CD4-positive, alpha-beta T cell treated with Interleukin-12 subunit alpha and Interleukin-12 subunit beta, for 1 hour (primary cell): ENCODE measurements at places on chromosomes 1 and 21.

- DNase-seq: no peak
Measured at GRCh38 chr1:114274621-114275317, 121.1 kb upstream of the SYT6 start.

DNA sequence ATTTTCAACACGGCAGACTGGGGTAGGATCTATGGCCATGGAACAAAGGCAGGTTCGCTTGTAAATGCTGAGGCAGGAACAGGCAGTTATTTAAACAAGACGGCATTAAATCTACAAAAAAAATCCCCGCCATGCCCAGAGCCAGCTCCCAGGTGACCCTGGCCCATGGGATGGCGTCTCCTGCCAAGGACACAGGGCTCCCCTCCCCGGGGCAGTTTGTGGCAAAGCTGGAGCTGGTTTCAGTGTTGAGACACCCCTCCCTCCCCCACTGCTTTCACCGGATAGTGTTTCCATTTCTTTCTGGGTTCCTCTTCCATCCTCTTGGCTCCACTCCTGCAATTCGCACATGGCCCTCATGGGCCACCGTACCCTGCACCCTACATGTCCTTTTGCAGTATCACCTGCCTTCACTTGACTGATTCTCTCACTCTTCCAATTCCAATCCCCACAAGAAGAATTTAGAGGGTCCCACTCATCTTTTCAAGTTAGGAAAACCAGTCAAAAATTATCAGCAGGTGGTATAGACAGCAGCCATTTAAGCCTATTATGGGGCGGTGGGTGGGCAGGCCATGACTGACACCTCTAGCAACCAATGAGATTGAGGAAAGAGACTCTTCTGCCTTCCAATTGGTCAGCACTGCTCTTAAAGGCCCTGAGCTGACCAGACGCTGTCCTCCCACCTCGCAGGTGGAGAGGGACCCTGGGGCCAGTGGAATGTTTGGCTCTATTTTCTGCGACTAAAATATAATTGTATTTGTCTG is 52.0 kb downstream of the OLIG1 start:
- DNase-seq: peak; percentile 13

- no peak for DNase-seq
Measured at GRCh38 chr21:30193201-30193600, 22.7 kb downstream of the CLDN8 start.

GRCh38 chr1:3902571-3903091 is 2.6 kb upstream of the C1orf174 start:
- peak; percentile 29 for DNase-seq

GRCh38 chr1:91545506-91546300 is 45.1 kb downstream of the CDC7 start:
- no peak for DNase-seq

DNA sequence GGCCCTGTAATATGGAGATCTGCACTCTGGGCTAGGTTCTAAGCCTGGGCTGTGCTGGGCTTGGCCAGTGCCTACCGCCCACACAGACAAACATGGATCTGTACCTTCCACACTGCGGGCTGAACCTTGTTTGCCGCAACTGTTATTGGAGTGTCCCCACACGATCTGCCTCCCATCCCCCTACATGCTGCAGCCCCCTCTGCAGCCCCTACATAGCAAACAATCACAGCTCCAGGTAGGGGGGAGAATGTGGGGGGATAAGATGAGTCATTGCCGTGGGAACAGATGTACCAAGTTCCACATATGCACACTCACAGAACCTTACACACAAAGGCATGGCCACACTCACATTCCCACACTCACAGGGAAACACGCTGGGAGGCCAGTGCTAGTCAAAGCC is 2.1 kb upstream of the HCRTR1 start:
- DNase-seq: no peak
